ENCODE measurements at places on chromosomes 16 and 17.

DNA sequence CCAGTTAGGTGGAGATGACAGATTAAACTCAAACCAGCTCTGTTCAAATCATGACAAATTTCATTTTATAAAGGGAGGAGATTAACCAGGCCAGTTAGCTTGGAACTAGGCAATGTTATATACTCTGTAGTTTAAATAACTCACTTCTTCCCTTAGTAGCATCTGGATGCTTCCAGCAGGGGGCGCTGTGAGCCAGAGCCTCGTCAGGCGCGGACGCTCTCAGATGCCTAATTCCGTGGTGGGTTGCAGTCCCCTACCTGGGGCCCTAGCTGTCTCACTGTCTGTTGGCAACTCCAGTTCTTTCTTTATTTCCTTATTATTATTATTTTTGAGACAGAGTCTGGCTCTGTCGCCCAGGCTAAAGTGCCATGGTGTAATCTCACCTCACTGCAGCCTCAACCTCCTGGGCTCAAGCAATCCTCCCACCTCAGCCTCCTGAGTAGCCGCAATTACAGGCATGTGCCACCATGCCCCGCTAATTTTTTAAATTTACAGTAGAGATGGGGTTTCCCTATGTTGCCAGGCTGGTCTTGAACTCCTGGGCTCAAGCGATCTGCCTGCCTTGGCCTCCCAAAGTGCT, 17.3 kb upstream of the WFDC1 start:
- DNase-seq: peak; percentile 36

- peak; percentile 61 for DNase-seq
These were observed 45.8 kb downstream of the AKAP1 start for GRCh38 chr17:57130708-57131461.

DNA sequence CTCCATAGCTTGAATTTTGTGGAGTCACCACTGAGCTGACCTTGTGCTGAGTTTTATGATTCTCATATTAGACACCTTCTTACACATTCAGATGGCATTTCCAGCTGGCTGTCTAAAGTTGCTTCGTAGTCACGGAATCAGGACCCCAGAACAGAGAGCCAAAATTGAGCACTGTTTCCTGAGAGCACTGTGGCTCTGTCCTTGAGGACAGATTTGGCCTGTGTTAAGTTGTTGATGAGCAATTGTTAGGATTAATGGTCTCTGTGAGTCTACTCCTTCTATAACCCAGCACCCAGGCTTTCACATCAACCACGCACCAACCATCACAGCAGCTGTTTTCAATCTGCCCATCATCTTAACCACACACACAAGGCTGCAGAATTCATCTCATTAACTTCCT, 277.5 kb upstream of the HSBP1 start:
- no peak for DNase-seq

DNA sequence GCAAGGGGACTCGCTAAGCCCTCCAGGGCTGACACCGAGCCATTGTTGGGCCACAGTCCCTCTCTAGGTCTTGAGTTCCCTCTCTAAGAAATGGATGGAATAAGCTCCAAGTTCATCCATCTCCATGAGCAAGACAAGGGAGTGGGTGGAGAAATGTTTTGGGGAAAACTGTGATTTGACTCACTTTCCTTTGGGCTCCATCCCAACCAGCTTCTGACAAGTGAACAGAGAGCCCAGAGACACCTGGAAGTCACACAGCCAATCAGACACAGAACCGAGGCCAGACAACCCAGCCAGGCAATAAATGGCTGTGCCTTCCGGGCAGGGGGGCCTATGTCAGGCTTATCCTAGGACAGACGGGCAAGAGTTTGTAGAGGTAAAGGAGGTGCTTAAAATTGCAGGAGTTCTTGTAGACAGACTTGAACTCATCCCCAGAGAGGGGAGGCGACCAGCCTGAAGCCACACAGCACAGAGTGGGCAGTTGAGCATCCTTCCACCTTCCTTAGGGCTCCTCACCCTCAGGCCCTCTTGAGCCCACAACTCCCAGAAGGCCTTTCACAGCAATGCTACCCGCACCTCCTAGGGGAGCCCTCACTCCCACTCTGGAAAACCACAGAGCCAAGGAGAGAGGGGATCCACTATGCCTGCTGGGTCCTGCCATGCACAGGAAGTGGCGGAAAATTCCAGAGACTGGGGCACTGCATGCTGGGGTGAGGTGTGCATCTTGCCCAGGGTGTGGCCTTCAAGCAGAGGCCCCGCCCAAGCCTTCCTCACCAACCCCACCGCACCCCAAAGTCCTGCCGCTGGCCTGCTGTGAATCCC, 9.5 kb upstream of the FAM83G start:
- no peak for DNase-seq

- no peak for DNase-seq
These were observed 2.1 kb downstream of the TXNDC11 start for GRCh38 chr16:11740567-11740966.
